ENCODE measurements at places on chromosomes 16 and 17. TPM values are rescaled to one million over a fixed set of nuclear protein-coding genes. Genes with fewer than 3 reads are reported as not detected.

GRCh38 chr17:68674029-68674925, 73.1 kb upstream of the FAM20A start:
- DNase-seq, result no peak

DNA sequence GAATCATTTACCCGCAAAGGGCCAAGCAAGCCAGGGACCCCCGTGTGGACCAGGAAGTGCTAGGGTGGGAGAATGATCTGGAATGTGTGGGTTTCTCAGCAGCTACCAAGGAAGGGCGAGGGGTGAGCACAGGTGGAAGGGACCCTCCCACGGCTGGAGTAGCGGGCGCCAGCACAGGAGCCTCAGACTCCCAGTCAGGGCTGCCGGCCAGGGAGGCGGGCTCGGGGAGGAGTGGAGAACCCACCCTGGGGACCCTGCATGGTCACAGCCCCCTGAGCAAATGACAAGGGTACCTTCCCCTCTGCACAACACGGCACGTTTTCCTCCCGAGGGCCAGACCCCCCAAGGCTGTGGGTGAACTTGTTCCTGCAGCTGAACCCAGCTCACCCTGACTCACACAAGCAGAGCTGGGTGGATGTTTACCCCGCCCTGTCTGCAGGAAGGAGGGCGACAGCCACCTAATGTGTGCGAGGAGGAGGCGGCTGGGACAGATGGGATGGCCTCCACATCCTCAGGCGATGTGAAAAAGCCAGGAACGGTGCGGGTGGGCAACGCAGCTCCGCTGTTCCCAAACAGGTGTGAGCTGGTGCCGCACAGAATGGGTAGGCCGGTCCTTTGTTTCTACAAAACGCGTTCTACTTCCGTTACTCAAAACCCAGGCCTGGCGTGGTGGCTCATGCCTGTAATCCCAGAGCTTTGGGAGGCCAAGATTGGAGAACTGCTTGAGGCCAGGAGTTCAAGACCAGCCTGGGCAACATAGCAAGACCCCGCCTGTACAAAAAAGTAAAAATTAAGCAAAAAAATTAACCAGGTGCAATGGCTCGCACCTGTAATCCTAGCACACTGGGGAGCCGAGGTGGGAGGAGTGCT, 6.2 kb downstream of the ECI1 start:
- DNase-seq, result no peak

- no peak for DNase-seq
Observed at GRCh38 chr17:76196675-76197074, 43.6 kb downstream of the RNF157 start.

DNA sequence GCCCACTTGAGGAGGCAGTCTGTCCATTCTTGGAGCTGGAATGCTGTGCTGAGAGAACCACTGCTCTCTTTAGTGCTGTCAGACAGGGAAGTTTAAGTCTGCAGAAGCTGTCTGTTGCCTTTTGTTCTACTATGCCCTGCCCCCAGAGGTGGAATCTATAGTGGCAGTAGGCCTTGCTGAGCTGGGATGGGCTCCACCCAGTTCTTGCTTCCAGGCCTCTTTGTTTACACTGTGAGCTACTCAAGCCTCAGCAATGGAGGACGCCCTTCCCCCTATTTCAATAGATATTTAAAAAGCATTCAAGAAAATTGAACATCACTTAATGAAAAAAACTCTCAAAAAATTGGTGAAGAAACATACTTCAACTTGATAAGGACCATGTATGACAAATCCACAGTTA, 313.5 kb downstream of the PHKB start:
- DNase-seq, result no peak

The IRX5 gene
- 5.1 TPM for total RNA-seq

DNA sequence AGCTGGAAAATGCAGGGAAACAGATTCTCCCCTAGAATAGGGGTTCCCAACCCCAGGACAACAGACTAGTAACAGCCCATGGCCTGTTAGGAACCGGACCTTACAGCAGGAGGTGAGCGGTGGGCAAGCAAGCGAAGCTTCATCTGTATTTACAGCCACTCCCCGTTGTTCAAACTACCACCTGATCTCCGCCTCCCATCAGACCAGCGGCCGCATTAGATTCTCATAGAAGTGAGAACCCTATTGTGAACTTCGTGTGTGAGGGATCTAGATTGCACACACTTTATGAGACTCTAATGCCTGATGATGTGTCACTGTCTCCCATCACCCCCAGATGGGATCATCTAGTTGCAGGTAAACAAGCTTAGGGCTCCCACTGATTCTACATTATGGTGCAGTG, 3.5 kb downstream of the CD300LB start:
- no peak for DNase-seq

GRCh38 chr17:56752263-56752836, 81.4 kb downstream of the C17orf67 start:
- DNase-seq, result no peak

The PYDC1 gene
- total RNA-seq, result not detected

The HSD11B2 gene
- not detected for total RNA-seq

DNA sequence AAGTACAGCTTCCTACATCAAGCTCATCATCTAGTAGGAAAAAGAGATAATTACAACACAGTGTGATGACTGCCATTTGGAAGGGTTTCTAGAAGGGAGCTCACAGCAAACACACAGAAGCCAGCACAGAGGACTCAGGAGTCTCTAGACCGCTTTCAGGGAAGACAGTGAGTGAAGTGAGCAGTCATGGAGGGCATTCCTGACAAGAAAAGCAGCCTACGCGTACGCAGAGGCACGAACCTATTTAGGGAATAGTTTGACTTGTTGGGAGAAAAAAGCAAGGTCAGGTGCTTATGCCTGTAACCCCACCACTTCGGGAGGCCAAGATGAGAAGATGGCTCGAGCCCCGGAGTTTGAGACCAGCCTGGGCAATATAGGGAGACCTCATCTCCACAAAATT, 8.4 kb upstream of the HASPIN start:
- no peak for DNase-seq

DNA sequence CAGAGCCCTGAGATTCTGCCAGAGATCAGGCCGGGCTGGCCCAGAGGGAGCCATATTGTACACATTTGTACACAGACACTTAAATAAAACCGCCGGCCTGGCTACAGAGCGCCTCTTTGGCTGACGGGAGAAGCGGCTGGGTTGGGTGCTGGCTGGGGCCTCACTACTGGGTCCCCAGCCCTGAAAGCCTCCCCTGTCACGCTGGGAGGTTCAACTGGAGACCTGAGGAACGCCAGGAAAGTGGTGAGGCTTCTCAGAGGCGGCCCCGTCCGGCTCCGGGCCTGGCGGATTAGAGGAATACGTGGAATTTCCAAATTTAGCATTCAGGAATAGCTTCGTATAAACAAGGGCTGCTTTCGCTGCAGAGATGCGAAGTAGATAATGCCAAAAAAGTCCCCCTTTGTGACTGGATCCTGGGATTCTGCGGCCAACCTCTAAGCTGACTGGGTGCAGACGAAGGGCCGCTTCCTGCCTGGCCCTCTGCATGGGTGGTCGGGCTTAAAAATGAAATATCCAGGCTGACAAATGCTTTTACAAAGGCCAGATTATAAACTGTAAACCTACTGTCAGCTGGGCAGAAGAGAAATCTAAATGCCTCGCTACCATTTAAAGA, 252.4 kb downstream of the IRF8 start:
- no peak for DNase-seq

DNA sequence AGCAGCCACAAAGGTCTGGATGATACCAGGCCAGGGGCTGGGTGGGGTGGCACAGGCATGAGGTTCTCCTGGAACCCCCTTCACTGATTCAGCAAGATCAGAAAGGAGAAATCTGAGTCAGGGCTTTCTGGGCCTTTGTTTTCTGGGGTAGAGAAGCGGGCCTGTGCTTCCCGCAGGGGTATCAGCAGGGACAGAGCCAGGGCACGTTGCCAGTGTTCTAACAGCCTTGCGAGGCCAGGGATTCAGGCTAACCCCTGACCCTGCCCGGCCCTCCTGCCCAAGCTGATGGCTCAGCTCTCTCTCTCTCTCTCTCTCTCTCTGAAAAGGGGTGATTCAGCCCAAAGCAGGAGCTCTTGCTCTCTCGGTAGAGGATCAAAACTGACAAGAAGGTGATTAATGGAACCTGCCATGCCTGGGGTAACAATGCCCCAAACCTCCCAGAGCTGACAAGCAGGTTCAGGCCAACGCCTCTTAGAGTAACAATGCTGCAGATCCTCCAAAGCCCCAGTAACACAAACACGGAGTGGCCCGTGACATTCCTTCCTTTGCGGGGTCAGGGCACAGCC, 2.0 kb upstream of the KRT13 start:
- DNase-seq, result no peak

DNA sequence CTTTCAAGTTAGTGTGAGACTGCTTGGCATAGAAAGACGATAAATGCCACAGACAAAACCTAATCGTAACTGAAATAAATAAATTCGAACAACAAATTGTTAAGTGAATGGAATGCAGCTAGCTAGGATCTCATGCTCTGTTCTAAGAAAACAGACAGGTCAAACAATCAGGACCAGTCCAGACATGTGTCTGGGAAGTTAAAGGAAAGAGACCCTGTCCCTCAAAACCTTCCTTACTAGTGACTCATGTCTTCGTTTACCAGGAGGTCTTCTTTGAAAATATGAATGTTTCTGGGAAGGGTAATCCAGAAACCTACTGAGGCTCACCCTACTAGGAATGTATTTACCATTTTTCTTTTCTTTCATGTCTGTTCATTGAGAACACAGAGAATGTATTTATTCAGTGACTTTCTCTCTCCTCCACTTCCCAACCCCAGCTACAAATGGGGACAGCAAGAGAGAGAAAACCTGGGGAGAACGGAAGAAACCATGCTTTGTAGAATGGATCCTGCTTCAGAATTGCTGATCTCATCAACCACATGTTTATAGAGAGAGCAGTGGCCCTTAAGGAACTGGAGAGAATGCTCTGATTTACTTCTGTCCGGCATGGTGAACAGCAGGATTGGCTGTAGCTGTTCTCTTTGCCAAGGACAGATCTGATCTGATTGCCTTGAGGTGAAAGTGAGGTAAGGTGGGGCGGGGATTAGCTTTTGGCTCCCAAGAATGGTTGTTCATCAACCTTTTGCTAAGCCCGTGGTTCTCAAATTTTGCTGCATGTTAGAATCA, 39.4 kb upstream of the DHX8 start:
- DNase-seq, result no peak

- no peak for DNase-seq
Observed at GRCh38 chr16:24344784-24345183, 88.6 kb downstream of the CACNG3 start.

GRCh38 chr17:34110315-34110714, 144.8 kb upstream of the CCL2 start:
- no peak for DNase-seq

DNA sequence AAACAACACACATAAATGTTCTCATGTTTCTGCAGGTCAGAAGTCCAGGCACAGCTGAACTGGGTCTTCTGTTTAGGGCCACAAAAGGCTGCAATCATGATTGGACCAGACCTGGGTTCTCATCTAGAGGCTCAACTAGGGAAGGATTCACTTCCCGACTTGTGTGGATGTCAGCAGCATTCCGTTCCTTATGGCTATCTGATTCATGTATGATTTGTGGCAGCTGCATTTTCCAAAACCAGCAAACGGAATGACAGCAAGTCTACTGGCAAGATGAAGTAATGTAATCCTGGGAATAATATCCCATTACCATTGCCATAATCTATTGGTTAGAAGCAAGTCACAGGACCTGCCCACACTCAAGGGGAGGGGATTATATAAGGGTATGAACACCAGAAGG, 22.1 kb downstream of the CEP112 start:
- DNase-seq, result no peak

- peak; percentile 4 for DNase-seq
Observed at GRCh38 chr16:48820379-48820778, 210.4 kb upstream of the N4BP1 start.

GRCh38 chr16:3131755-3132377, 3.0 kb upstream of the ZNF213 start:
- peak; percentile 57 for DNase-seq

The UBTF gene
- 228 TPM for total RNA-seq

The GP1BA gene
- total RNA-seq, result not detected

GRCh38 chr16:57025941-57026777, 36.8 kb downstream of the NLRC5 start:
- no peak for DNase-seq

The LAT gene
- total RNA-seq, result 19.8 TPM

GRCh38 chr17:10733666-10734065, 3.8 kb upstream of the TMEM220 start:
- DNase-seq, result no peak

- DNase-seq, result no peak
Observed at GRCh38 chr17:76198702-76199101, 41.6 kb downstream of the RNF157 start.

- DNase-seq, result peak; percentile 17
Observed at GRCh38 chr17:55421179-55421934, at the start of gene MMD. Gene MMD, minus strand, starts transcription at chr17:55421835. Its CDS starts 140 bp downstream, at chr17:55421695.

DNA sequence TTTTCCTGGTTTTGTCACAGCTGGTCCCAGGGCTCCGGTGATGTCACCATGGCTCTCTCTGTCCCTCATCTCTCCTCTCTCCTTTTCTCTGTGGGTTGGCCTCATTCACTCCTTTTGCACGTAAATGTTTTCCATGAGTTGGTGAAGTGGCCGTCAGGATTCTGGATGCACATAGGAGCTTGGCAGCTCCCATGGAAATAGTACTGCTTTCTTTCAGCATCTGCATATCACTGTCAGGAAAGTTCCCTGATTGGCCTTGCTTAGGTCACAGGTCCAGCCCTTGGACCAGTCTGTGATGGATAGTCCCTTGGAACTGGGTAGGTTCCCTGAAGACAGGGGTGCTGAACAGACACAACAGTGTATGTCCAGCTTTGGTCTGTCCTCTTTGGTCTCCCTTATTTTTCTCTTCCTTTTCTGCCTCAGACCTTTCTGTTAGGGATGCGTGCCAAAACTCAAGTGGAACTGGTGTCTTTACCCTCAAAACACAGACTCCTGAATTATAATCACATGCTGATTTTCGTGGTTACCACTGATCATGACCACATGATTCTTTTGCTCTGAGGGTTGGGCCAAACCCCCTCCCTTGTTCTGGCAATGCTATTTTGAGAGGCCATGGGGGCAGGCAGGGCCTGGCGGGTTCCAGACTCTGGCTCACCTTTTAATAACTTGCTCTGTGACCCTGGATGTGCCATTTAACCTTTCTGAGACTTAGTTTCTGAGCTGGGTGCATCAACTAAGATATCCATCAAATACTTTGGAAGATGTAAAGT, 99.0 kb downstream of the MSI2 start:
- DNase-seq, result peak; percentile 47

GRCh38 chr16:64826374-64826773, 295.5 kb downstream of the CDH11 start:
- no peak for DNase-seq

The VTN gene
- 0.40 TPM for total RNA-seq

The SOST gene
- total RNA-seq, result not detected

DNA sequence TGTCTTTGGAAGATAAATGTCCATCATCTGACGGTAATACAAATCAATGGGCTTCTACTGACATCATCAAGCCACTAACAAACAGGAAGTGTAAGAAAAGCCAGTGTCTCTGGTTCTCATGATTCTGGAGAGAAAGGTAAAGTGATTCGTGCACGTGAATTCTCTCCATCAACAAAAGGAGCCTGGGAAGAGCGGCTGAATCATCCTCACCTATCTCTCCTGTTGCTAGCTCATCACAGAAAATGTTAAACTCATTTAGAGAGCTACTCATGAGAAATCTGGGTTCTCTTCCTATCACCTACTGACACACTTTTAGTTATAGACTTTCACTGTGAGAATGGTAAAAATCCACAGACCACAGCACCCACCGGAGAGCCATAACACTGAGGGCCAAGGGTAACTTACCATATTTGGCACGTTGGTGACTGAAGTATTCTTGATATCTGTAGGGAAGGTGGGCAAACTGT, 70.3 kb downstream of the CREBBP start:
- no peak for DNase-seq

The TMC8 gene
- total RNA-seq, result 219 TPM

GRCh38 chr17:7146115-7146514, 31.5 kb upstream of the ASGR2 start:
- no peak for DNase-seq

Measured in OCI-LY7 (cell line).